Keratinocyte (primary cell): ENCODE measurements at places on chromosomes 2 and 18.
A peak's percentile ranks its signal among the peaks of the same experiment; 100 is the strongest.

- H3K36me3 ChIP-seq: no peaks in the 10 kb centered on the region
- peaks cover 4% of the 10 kb centered on the region for H3K4me1 ChIP-seq
- no peak overlapping the region for H3K4me3 ChIP-seq
- peaks cover 7% of the 10 kb centered on the region for H3K27me3 ChIP-seq
- no peak for DNase-seq
Measured at GRCh38 chr2:11396467-11397445, 52.3 kb upstream of the ROCK2 start.

- no peak overlapping the region for H3K4me3 ChIP-seq
- H3K27ac ChIP-seq: no peak overlapping the region
- H3K4me1 ChIP-seq: no peaks in the 10 kb centered on the region
Measured at GRCh38 chr2:149115781-149116180, 77.3 kb downstream of the LYPD6B start.

- no peak overlapping the region for H3K4me3 ChIP-seq
- H3K27me3 ChIP-seq: no peaks in the 10 kb centered on the region
- H3K36me3 ChIP-seq: no peaks in the 10 kb centered on the region
- DNase-seq: no peak
- no peaks in the 10 kb centered on the region for H3K4me1 ChIP-seq
Measured at GRCh38 chr2:225764346-225764745, 364.8 kb downstream of the NYAP2 start.

DNA sequence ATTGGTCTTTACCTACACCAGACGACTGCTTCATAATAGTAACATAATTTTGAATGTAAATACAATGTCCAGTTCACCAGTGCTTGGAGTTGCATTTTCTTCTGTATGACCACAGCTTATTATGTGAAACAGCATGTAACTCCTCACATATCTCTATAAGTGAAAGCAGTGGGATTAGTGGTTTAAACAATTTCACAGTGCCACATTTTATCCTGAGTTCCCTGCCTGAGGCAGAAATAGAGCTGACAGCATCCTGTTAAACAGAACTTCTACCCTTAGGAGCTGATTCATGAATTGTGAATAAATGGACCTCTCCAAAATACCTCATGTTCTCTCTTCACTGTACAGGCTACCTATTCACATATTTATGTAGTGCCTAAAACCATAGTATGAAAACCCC lies 542.3 kb upstream of the VWC2L start:
- H3K36me3 ChIP-seq: no peaks in the 10 kb centered on the region
- H3K4me3 ChIP-seq: no peak overlapping the region
- no peak for DNase-seq
- no peaks in the 10 kb centered on the region for H3K27me3 ChIP-seq

- no peaks in the 10 kb centered on the region for H3K36me3 ChIP-seq
- H3K27ac ChIP-seq: no peak overlapping the region
- no peaks in the 10 kb centered on the region for H3K4me1 ChIP-seq
- no peak overlapping the region for H3K4me3 ChIP-seq
- H3K27me3 ChIP-seq: no peaks in the 10 kb centered on the region
- no peak for DNase-seq
Measured at GRCh38 chr18:53906681-53907080, 317.8 kb downstream of the MBD2 start.

GRCh38 chr2:169694894-169695260 lies 608 bp downstream of the PHOSPHO2 start:
- DNase-seq: no peak
- peaks cover 4% of the 10 kb centered on the region for H3K4me1 ChIP-seq
- H3K27ac ChIP-seq: peak overlapping the region; percentile 63
- H3K27me3 ChIP-seq: no peaks in the 10 kb centered on the region
- H3K36me3 ChIP-seq: no peaks in the 10 kb centered on the region

GRCh38 chr18:79617511-79618500 lies 61.8 kb upstream of the CTDP1 start:
- DNase-seq: no peak
- no peaks in the 10 kb centered on the region for H3K4me1 ChIP-seq
- H3K4me3 ChIP-seq: no peak overlapping the region
- H3K27me3 ChIP-seq: peaks cover 4% of the 10 kb centered on the region
- no peak overlapping the region for H3K27ac ChIP-seq

DNA sequence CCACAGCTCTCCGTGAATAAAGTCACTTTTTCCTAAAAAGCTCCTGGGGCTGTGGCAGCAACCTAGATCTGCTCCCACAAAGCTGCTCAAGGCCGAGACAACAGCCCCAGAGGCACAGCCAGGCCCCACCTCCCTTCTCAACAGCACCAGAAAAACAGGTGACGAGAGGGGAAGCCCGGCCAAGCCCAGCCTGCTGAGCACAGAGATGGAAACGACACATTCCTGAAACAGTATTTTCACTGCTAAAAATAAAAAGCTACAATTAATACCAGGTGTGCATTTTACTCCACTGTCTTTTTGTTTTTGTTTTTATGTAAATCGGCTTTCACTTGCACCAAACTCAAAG lies 199.3 kb downstream of the HDAC4 start:
- H3K4me1 ChIP-seq: peaks cover 7% of the 10 kb centered on the region
- no peak overlapping the region for H3K4me3 ChIP-seq
- DNase-seq: no peak
- H3K27ac ChIP-seq: no peak overlapping the region
- H3K36me3 ChIP-seq: no peaks in the 10 kb centered on the region

GRCh38 chr2:10141736-10142639 lies 19.4 kb downstream of the RRM2 start:
- no peak overlapping the region for H3K4me3 ChIP-seq
- peaks cover 16% of the 10 kb centered on the region for H3K4me1 ChIP-seq
- no peaks in the 10 kb centered on the region for H3K36me3 ChIP-seq

DNA sequence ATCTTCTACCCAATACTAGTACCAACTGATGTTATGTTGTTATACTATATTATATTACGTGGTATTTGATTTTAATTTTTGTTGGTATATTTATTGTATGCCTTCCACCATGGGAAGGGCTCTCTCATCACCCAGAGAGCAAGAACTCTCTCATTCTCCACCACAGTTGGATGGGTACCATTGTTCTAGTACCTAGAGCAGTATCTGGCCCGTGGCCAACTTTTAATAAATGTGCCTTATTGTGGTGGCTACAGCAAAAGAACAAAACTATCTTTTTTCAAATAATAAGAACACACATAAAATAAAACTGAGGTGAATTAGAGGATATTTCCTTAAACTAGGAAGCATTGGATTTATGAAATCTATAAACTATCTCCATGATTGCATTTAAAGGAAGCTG lies 71.8 kb downstream of the PID1 start:
- no peaks in the 10 kb centered on the region for H3K27me3 ChIP-seq
- H3K27ac ChIP-seq: no peak overlapping the region
- no peak overlapping the region for H3K4me3 ChIP-seq

- no peaks in the 10 kb centered on the region for H3K36me3 ChIP-seq
- H3K27ac ChIP-seq: no peak overlapping the region
- H3K4me3 ChIP-seq: no peak overlapping the region
- no peaks in the 10 kb centered on the region for H3K27me3 ChIP-seq
- H3K4me1 ChIP-seq: peaks cover 10% of the 10 kb centered on the region
- no peak for DNase-seq
Measured at GRCh38 chr2:180021850-180022249, 14.8 kb upstream of the CWC22 start.

DNA sequence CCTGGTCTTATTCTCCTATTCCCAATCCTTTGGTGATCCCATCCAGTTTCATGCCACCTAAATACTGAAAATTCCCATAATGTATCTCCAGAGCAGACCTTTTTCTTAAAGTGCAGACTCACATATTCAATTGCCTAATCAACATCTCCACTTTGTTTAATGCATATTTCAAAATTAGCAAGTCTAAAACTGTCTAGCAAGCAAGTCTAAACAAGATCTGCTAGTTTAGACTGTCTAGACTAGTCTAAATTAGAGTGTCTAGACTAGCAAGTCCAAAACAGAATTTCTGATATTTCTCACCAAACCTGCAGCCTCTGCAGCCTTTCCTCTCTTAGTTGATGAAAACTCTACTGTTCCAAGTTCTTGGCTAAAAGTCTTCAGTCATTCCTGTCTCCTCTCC lies 44.6 kb downstream of the THUMPD2 start:
- H3K36me3 ChIP-seq: peaks cover 46% of the 10 kb centered on the region
- H3K4me1 ChIP-seq: peaks cover 14% of the 10 kb centered on the region
- no peak for DNase-seq
- no peak overlapping the region for H3K4me3 ChIP-seq
- H3K27ac ChIP-seq: no peak overlapping the region

- peaks cover 71% of the 10 kb centered on the region for H3K27me3 ChIP-seq
- no peak for DNase-seq
Measured at GRCh38 chr2:26562811-26563645, 78.1 kb downstream of the CIB4 start.

DNA sequence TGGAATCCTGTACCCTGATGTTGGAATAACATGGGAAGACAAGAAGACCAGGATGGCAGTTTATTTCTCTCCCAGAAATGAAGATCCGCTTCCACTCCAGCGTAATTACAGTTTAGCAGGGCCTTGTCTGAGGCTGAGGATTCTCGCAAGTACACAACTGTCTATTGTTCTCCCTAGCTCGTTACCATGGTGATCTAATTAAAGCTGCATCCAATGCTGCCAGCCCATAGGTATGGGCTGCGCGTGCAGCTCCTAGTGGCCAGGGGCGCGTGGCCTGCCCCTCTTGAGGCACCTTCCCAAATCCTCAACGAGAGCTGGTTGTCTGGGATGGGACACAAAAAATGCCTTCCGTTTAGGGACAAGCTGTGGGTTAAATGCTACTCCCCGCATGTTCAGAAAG lies 344.9 kb downstream of the CYRIA start:
- H3K4me1 ChIP-seq: no peaks in the 10 kb centered on the region
- DNase-seq: no peak
- no peak overlapping the region for H3K27ac ChIP-seq
- H3K36me3 ChIP-seq: no peaks in the 10 kb centered on the region

GRCh38 chr2:50196775-50197480 lies 835.0 kb downstream of the NRXN1 start:
- H3K27ac ChIP-seq: no peak overlapping the region
- no peak for DNase-seq
- H3K4me3 ChIP-seq: no peak overlapping the region
- no peaks in the 10 kb centered on the region for H3K27me3 ChIP-seq
- no peaks in the 10 kb centered on the region for H3K36me3 ChIP-seq
- H3K4me1 ChIP-seq: no peaks in the 10 kb centered on the region

DNA sequence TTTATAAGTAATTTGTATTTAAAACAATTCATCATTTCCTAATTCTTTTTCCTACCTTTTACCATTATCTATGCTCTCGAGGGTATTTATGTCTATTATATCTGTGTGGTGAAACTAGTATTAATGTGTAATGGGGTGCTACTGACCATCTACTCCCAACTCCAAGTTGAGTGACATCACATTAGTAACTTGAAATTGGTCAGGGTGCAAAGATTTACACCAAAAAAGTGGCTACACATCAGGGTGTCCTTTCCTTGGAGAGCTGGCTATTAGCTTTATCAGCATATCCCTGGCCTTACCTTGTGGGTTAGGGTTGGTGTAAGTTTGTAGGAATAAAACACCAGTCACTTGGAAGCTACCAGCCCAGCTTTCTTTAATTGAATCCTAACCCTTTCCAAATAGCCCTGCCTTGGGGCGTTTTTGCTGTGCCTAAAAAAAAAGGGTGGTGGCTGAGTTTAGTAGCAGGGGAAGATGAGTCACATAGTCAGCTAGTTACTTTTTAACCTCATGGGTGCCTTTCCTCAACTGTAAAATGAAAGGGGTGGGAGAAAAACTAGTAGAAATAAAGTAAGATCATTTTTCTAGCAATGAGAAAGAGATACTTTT lies 14.0 kb downstream of the ANXA4 start:
- H3K27me3 ChIP-seq: no peaks in the 10 kb centered on the region
- no peak overlapping the region for H3K4me3 ChIP-seq
- DNase-seq: peak; percentile 44
